ENCODE measurements at places on chromosomes 1 and 21.

DNA sequence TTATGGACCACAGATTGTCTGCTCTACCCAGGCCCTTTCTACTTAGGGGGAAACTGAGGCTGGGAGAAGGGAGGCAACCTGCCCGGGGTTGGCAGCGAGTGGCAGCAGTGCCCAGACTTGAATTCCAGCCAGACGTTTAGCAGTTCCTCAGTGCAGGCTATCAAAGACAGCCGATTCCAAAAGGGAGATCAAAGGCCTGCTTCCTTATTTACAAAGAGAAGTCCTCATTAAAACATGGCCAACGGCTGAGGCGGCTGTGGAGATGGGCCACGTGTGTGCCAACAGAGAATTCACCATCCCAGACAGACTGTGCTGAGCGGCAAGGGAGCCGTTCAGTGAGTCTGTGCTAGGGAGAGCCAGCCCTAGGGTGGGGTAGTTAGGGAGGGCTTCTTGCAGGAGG is 27.7 kb downstream of the C1QB start:
- no peak for DNase-seq

DNA sequence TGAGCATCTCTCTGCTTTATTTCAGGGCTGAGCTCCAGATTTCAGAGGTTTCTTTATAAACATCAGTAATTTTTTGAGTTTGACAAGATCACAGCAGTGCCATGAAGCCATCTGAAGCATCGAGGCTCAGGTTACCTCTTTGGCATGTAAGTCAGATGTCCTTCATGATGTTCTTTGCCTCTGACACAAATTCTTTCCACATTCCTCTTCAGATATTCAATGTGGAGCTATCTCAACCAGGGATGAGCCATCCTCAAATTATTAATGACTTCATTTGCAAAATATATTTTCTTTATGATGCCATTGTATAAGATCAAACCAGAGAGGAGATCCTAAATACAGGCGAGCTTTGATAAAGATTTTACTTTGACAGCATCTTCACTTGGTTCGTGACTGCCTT is 256.7 kb downstream of the COL11A1 start:
- no peak for DNase-seq

DNA sequence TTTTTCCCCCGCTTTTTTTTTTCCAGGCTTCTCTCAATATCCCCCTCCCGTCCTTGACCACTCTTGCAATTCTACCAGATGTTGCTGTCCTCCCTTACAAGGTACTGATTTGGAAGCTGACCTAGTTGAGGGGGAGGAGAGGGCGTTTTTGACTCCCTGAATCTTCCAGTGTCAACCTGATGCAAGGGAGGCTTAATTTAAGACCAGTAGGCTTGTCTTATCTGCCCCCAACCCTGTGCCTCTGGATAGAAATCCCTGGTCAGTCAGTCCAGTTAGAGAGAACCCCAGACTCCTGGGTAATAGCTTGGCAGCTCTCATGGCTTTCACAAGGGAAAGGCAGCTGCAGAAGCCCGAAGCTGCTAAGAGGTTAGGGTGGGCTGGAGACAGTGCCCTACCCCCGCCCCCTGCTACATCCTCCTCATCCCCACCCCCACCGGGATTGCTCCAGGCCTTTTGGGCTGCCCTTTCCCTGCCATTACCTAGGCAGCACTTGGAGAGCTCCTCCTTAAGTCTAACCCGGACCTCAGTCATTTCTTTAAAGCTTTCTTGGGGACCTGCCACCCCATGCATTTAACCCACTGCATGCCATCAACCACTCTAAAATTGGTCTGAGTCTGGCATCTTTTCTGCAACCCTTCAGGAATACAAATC is 3.6 kb downstream of the ACKR1 start:
- DNase-seq: no peak

DNA sequence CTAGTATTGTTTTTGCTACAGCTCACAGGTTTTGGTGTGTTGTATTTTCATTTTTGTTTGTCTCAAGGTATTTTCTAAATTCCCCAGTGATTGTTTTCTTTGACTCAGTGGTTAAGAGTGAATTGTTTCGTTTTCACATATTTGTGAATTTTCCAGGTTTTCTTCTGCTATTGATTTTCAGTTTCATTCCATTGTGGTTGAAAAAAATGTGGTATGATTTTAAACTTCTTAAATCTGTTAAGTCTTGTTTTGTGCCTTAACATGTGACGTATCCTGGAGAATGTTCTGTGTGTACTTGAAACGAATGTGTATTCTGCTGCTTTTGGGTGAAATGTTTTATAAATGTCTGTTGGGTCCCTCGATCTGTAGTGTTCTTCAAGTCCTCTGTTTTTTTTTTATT is 117.9 kb downstream of the KIF26B start:
- no peak for DNase-seq

DNA sequence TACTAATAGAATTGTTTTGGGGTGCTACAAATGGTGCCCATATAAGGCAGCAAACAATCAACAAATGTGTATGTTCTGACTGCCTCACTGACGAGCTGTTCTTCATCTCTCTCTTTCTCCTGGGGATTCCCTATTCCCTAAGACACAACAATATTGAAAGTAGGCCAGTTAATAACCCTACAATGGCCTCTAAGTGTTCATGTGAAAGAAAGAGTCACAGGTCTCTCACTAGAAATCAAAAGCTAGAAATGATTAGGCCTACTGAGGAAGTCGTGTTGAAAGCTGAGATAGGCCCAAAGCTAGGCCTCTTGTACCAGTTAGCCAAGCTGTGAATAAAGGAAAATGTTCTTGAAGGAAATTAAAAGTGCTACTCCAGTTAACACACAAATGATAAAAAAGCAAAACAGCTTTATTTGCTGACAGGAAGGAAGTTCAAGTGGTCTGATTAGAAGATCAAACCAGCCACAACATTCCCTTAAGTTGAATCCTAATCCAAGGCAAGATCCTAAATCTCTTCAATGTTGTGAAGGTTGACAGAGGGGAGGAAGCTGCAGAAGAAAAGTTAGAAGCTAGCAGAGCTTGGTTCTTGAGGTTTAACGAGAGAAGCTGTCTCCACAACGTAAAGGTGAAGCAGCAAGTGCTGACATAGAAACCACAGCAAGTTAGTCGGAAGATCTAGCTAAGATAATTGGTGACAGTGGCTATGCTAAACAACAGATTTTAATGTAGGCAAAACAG is 26.3 kb downstream of the ATP2B4 start:
- no peak for DNase-seq

DNA sequence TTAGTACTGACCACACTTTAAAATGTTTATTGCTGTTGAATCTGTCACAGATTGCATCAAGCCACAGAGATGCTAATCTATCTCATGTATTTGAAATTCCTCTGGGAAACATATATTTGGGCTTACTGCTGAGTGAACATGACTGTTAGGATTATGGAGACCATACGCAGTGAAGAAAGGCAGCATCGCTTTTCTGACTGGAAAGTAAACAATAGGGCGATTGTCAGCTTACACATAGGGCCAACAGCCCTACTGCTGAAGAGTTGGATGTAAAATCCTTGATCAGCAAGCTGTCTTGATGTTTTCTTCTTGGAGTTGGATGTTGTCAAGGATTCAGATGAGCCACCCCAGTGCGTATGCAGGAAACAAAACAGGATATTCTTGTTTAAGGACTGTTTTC is 368.7 kb upstream of the ADGRL2 start:
- no peak for DNase-seq

DNA sequence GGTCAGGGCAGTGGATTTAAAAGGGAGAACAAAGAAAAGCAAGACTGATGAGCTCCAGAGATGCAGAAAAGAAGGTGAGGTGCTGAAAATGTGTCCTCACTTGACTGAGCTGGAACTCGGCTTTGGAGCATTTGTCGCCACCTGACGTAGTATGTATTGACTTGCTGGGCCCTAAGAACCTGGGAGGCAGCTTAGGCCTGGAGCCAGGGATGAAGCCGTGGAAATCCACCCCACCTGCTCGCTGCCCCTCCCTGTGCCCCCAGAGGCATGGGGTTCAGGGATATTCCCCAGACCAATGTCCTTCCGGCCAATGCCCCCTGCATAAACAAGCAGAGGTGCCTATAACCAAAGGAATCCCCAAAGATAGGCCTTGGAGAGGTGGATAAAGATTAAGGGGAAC is 14.3 kb downstream of the MRAP start:
- DNase-seq: no peak

GRCh38 chr1:72129869-72130268 is 152.5 kb downstream of the NEGR1 start:
- no peak for DNase-seq

- DNase-seq: no peak
These were observed 560.5 kb downstream of the KIF26B start for GRCh38 chr1:245715291-245715701.

GRCh38 chr21:45518742-45519141 is 23.5 kb downstream of the SLC19A1 start:
- no peak for DNase-seq

GRCh38 chr1:166969074-166969677 is 6.2 kb downstream of the ILDR2 start:
- no peak for DNase-seq

- DNase-seq: no peak
These were observed 474.3 kb downstream of the BRINP3 start for GRCh38 chr1:190003376-190003775.

DNA sequence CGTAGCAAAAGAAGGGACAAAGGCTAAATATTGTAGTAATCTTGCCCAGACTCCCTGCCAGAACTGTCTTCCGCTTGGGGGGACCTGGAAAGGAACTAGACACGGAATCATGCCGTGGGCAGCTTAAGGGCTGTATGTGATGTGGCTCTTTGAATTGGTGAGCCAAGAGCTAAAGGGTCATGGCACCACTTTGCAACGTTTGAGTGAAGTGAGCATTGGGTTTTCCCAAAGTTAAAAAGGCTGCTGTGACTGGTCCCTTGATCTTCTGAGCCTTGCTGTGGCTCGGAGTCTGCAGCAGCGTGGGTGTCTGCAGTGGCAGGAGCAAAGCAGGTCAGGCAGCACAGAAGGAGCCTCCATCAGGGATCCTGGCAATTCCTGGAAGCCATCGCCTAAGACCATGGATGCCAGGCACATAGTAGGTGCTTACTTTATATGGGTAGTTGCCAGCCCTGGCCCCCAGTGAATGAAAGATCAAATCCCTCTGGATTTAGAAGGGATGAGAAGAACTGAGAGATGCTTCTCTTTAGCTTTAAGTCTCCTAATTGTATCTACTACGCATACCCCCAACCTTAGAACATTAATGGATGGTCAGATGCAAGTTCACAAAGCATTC is 1.8 kb downstream of the SMYD2 start:
- no peak for DNase-seq

- DNase-seq: no peak
These were observed 25.2 kb downstream of the GPR137B start for GRCh38 chr1:236167578-236167977.

DNA sequence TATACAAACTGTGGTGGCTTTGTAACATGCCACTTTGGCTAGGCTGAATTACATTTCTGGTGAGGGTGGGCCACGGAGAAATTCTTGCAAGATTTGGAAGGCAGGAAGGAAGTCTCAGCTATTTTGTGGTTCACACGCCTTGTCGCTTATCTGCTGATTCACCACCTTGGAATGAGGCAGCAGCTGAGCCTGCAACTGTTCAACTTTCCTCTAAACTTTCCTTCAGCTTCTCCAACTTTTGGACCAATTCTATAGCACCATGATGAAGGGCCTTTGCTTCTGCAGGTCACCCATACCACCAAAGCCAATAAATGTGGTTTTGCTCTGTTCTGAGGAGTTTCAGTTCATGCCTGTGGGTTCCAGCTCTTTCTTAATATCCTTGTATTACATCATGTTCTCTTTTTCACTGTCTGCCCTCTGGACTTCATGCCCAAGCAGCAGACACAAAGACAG is 337.6 kb upstream of the SNX7 start:
- DNase-seq: no peak

DNA sequence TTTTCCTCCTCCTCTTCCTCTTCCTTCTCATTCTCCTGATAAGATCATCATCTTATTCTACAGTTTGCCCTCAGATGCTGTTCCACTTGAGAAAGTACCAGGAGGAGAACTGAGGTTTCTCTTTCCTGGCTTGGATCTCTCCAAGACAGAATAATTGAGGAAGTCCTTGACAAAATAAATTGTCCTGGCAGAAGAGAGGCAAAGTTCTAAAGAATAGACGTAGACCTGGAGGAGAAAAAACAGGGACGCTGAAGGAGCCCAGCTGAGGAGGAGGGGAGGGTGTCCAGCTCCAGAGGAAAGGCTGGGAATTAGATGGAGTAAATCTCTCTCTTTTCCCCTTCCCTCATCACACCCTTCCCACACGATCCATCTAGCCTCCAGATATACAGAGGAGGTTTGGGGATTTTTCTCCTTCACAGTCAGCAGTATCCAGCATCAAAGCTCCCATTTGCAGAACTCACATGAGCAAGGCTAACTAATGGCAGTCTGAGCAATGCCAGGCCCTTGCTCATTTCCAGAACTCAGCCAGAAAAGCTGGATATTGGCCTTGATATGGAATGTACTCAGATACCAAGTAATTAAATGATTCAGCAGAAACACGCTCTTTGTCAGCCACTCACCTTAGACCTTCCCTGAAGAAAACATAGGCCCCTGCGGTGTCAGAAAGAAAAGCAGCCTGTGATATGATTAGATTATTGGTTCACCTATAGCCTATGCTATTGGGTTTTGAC is 5.1 kb upstream of the GNG12 start:
- no peak for DNase-seq

- no peak for DNase-seq
These were observed 142.8 kb downstream of the ZZZ3 start for GRCh38 chr1:77539519-77540142.

GRCh38 chr1:117815926-117816325 is 113.5 kb downstream of the GDAP2 start:
- no peak for DNase-seq

GRCh38 chr1:1833456-1833855 is 55.2 kb upstream of the NADK start:
- DNase-seq: no peak

All from stimulated activated CD8-positive, alpha-beta memory T cell treated with anti-CD3 and anti-CD28 coated beads, Interleukin-4, amount 100 ng/mL, for 4 hours (primary cell).